ENCODE measurements at places on chromosomes 7 and 10.

DNA sequence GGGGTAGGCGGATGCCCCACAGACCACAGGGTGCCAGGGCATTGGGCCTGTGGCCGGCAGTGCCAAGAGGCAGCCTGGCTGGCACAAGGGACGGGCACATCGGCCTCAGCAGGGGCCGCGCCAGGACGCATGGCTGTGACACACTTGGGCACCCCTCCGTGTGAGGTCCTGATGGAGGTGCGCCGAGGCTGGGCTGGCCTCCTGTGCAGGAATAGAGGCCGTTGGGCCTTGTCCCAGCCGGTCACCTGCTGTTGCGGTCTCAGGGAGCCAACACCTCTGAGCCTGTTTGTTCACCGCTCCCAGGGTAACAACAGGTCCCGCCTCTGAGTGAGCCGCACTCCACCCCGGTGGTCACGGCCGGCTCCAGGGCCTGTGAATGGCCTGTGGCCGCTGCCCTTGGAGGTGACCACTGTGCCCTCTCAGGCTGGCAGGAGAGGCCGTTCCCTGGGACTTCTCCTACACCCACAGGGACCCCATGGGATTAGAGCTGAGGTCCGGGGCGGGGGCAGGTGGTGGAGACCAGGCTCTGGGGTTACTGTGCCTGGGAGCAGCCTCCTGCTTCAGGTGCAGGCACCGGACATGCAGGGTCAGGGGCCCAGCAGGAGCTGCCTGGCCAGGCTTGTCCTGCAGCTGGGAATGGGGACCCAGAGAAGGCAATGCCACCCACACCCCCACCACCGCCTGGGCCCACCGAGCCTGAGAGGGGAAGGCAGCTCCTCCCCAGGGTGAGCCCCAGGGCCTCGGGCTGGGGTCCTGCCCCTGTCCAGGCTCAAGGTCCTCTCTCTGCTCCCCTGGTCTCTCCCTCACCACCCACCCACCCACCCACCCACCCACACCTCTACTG is 12.0 kb downstream of the PWWP2B start:
- no peak for DNase-seq

DNA sequence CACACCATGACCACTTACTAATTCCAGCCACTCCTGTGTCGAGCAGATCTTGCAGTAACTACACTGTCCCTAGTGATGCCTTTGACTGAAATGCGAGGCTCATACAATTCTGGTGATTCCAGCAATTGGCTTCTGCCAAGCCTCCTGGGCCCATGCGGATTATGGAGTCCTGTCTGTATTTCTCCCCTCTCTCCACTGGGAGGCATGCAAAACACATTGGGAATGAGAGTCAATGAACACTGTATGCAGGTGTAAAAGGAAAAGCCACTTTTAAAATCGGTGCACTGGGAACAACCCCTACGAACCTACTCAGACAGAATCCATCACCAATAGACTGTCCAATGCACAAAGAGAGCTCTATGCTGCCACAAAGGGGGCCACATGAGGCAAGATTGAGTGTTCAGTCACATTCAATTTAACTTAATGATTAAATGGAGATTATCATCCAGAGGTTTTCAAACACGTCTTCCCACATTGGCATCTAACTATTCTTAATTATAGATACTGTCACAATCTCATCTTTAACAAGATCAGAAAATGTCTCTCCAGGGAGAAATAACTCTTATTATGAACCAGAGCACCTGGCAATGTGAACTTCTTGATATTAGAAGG is 550.6 kb downstream of the GLRX3 start:
- no peak for DNase-seq

DNA sequence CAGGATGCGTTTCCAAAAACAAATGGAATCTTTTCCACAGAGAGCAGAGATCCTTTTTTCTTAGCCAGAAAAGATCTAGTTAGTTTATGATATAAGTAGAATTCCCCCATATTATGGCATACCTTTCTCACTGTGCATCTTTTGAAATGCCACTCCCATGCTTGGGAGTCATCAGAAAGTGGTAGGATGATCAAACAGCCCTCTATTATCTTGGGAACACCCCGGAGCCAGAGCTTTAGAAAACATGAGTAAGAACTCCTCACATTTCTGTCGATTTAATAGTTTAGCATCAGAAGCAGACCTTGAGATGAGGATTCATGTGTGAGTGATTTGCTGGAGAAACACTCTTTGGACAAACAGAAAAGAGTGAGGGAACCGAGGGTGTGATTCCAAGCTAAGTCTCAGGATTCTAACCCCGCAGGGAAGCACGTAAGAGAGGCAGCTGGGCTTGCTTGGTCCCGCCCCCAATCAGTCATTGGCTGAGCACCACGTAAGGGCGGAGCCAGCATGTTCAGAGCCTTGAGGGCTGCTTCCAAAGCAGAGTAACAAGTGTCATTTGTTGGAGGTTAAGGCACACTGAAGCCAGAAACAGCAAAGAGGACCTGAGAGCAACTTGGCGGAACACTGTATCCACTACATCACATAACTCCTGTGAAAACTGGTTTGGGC is 43.7 kb upstream of the NXPH1 start:
- no peak for DNase-seq

- DNase-seq, result no peak
Measured at GRCh38 chr7:123847868-123848267, 2.9 kb downstream of the HYAL4 start.

DNA sequence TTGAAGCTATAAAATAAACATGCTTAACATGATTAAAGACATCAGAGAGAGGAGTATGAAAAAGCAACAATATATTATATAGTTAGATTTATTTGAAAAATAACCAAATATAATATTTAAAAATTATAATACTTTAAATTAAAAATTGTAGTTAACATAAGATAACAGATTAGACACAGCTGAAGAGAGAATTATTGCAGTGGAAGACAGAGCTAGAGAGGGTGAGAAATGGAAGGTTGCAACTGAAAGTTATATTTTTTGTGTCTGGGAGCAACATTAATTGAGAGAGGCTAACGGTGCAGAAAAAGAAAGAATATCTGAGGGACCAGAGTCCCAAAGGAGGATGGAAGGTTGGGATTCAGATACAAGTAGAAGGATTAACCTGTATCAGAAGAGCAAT is 548.9 kb upstream of the FZD8 start:
- DNase-seq, result no peak

- no peak for DNase-seq
Measured at GRCh38 chr7:71133856-71134255, 1.9 kb downstream of the GALNT17 start.

GRCh38 chr7:140084972-140085371 is 22.2 kb upstream of the PARP12 start:
- no peak for DNase-seq

GRCh38 chr10:100780324-100780723 is 34.9 kb downstream of the PAX2 start:
- no peak for DNase-seq

- DNase-seq, result no peak
Measured at GRCh38 chr7:9181356-9181755, 747.9 kb downstream of the NXPH1 start.

- no peak for DNase-seq
Measured at GRCh38 chr10:98373260-98374040, 41.5 kb downstream of the PYROXD2 start.

GRCh38 chr10:94016727-94017714 is 23.3 kb downstream of the PLCE1 start:
- DNase-seq, result no peak

GRCh38 chr10:22245567-22245966 is 27.8 kb upstream of the EBLN1 start:
- no peak for DNase-seq

DNA sequence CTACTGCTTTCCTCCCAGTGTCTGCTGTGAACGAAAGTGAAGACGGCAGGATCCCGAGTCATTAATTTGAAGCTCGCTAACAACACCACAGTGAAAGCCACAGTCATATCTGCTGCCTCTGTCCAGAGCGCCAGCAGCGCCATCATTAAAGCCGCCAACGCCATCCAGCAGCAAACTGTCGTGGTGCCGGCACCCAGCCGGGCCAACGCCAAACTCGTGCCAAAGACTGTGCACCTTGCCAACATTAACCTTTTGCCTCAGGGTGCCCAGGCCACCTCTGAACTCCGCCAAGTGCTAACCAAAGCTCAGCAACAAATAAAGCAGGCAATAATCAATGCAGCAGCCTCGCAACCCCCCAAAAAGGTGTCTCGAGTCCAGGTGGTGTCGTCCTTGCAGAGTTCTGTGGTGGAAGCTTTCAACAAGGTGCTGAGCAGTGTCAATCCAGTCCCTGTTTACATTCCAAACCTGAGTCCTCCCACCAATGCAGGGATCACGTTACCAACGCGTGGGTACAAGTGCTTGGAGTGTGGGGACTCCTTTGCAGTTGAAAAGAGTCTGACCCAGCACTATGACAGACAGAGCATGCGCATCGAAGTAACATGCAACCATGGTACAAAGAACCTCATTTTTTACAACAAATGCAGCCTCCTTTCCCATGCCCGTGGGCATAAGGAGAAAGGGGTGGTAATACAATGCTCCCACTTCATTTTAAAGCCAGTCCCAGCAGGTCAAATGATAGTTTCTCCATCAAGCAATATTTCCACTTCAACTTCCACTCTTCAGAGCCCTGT is 94.8 kb upstream of the KCNMA1 start:
- DNase-seq, result no peak

DNA sequence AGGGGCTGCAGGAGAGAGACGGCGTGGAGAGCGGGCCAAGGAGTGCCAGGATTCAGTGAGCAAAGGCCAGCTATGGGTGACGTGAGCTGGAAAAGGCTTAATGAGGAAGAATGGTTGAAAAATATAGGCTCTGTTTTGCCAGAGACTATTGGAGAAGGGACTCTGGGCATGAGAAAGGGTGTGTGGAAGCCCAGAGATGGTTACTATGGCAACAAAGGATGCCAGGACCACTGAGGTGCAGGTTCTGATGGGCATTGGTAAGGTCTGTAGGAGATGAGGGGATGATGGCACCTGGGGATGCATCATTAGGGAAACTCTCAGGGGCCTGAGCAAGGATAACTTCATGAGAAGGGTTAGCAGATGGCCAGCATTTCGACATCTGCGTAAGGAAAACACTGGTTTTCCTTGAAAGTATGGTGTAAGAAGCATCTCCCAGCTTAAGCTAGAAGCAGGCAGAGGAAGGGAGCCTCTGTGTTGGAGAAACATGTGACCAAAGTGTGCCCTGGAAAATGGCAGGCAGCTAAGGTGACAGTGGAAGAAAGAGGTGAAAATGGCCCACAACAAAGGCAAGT is 21.6 kb upstream of the FAM180A start:
- DNase-seq, result no peak

DNA sequence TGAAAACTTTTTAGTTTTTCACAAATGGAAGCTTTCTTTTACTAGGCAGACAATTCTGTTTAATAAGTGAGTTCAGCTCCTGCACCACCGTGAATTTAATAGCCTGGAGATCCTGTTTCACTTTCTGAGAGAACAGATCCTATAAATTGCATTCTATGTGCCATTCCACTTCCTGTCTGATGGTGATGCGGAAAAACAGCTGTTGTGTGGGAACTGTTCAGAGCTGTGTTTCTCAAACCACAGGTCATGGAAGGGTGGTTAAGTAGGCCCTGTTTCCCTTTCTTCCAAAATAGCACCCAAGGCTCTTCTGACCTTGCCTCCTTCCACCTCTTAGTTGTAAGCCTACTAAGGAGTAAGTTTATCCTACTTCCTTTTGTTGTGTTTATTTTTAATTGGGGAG is 97.2 kb upstream of the DKK1 start:
- DNase-seq, result no peak

GRCh38 chr7:81484261-81484660 is 285.6 kb downstream of the HGF start:
- no peak for DNase-seq

DNA sequence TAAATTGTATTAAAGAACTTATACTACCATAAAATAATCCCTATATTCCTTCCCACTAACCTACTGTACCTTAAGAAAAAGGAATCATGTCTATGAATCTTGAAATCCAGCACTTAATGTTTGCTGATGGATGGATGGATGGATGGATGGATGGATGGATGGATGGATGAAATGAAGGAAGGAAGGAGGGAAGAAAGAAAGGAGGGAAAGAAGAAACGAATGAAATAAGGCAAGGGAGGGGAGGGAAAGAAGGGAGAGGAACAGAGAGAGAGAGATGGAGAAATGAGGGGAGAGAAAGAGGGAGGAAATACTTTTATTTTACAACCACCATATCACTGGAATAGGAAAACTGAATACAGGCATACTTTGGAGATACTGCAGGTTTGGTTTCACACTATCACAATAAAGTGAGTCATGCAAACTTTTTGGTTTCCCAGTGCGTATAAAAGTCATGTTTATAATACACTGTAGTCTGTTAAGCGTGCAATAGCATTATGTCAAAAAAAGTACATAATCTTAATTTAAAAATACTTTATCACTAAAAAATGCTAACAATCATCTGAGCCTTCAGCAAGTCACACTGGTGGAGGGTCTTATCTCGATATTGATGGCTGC is 219.8 kb downstream of the CHCHD3 start:
- no peak for DNase-seq

- no peak for DNase-seq
Measured at GRCh38 chr10:79275431-79275851, 71.8 kb upstream of the PPIF start.

GRCh38 chr7:27199849-27200760 is at the start of gene HOXA13:
Gene HOXA13 (minus strand): TSS chr7:27200091. CDS start chr7:27200077, 14 bp downstream.
- DNase-seq, result no peak

GRCh38 chr7:19692111-19692828 is 16.6 kb downstream of the POLR1F start:
- no peak for DNase-seq

DNA sequence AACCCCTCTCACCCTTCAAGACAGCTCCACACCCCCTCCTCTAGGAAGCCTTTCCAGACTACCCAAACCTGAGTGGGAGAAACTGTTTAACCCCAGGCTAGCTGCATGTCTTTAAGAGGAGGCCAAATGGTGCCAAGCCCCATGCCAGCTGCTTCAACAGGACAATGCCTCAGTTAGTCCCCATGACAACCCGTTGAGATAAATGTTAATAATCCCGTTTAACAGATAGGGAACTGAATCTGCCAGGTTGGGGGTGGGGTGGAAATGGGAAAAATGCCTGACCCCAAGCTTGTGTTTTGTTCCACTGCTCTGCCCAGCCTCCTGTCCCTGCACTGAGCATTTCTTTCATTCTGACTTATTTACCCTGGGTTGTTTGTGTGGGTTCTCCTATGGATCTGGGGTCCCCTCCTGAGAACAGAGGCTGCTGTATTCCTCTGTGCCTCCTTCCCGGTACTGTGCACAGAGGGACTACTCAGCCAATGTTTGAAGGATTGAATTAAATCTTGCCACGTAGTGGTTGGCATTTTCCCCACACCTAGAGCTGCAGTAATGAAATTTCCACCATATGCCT is 452.6 kb upstream of the ZMIZ1 start:
- DNase-seq, result no peak

- DNase-seq, result no peak
Measured at GRCh38 chr7:111098011-111098925, 7.3 kb downstream of the LRRN3 start.

All from T-helper 17 cell (primary cell).